GM12891 (cell line): ENCODE measurements at places on chromosomes 7 and 10.

- no peak for DNase-seq
These were observed 33.3 kb upstream of the EBLN1 start for GRCh38 chr10:22250897-22251660.

- no peak for DNase-seq
These were observed 137.5 kb upstream of the TCF7L2 start for GRCh38 chr10:112812586-112812985.

DNA sequence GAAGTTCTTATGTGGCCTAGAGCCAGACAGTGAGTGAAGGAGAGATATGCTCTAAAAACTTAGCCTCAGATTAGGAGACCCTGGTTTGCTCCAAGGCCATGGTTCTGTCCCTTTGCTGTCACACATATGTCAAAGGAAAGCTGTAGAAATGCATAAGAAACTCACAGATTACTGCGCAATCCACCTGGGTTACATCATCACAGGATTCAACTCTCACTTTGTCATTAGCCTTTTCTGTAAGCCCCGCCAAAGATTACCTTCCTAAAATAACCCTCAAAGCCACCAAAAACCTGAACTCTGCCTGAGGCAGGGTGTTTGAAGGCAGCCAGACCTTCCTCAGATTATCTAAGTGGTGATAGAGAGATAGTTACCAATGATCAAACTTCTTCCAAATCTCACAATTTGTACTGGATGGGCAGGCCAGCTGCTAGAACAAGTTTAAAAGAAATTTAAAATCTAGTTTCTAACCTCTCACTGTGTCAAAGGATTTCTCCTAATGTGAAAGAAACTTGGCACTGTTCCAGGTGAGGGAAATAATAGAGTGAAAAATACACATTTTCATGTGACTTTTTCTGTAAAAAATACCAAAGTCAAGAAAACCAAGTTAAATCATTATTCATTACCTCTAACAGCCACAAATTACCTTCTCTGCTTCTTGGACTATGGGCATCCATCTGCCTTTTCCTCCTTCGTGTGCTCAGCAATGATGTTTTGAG, 567.2 kb downstream of the SUGCT start:
- DNase-seq, result no peak

DNA sequence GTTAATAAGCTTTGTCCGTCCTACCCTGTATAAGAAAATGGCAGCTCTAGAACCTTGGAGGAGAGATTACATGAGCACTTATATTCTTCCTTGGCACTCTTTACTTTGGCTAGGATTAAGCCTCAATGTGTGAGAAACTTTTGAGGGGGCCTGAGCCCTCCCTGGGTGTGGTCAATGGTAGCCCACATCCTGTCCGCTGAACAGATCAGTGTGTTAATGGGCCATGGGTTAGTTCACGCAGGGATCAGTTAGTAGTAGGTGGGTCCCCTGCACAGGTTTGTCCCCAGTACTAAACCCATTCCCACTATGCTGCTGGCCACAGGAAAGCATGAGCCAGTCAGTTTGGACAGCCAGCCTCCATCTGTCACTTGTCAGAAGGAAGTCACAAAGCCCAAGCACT, 20.2 kb upstream of the IKZF1 start:
- no peak for DNase-seq

DNA sequence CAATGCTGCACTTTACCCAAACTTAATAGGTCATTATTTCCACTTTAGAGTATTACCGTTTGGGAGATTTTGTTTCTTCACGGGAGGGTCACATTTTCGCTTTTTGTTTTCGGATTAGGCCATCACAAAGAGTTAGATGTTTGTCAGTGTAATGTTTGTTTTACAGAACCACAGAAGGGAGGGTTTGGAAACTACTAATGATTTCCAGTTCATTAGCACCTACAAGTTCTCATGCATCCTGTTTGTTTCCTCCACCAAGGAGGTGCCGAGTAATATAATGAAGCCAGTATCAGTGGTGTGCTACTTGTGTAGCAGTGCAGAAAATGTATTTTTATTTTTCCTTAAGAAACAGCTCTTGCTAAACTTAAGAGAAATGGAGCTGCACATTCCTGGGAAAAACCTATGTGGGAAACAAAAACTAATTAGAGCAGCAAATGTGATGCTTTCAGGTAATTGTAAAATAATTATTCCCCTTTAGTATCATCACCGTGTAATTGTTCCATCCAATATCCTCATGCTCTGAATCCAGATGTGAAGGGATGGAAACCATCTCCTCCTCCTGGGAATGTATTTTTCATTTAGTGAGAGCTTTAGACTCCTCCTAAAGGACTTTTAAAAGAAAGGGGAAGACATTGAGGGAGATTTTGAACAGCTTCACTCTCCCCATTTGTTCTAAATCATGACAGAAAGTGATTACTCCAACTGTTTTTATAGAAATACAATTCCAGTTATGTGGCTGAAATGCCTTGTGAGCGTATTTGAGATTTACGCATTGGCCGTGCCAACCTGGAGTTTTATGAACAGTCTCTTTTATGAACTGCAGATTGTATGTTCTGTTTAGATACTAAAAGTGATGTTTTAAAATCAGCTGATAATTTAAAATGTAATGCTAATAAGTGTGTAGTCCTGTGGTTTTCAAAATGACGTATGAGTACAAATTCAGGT, 5.6 kb downstream of the CELF2 start:
- DNase-seq, result no peak

DNA sequence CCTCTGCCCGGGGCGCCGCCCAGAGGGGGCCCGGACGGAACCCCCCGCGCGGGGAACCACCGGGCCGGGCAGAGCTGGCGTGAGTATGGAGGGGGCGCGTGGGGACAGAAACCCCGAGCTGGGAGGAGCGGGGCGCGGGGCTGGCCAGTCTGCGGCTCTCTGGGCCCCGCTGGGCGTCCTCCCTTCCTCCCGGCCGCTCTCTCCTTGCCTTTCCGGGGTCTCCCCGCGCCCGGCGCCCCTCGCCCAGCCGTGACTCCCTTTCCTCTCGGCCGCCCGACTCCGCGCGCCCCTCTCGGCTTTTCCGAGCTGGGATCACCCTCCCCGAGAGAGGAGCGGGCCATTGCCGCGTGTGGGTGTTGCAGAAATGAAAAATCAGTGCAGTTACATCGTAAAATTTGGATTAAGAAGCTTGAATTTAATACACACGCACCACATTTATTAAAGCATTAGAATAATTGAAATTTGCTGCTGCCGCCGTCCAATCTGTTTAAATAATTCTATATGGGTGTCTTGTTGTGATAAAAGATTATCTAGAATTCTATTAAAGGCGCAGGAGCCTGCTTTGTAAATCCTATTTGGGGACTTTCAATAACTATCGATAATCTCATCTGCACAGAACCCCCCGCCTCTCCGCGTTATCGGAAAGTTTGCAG, 9.1 kb downstream of the UNCX start:
- DNase-seq, result no peak

- DNase-seq, result no peak
These were observed 82.2 kb upstream of the SEMA3E start for GRCh38 chr7:83731154-83731553.

- no peak for DNase-seq
These were observed 892.0 kb upstream of the AUTS2 start for GRCh38 chr7:68706291-68706690.

- no peak for DNase-seq
These were observed 562.1 kb downstream of the DNAJB6 start for GRCh38 chr7:157898802-157899505.
